ENCODE measurements at places on chromosomes 6 and 20. TPM values are rescaled to one million over a fixed set of nuclear protein-coding genes. Genes with fewer than 3 reads are reported as not detected.

The KCNK16 gene
- total RNA-seq, result not detected

GRCh38 chr6:43845646-43846045, 75.6 kb downstream of the VEGFA start:
- no peak for DNase-seq

DNA sequence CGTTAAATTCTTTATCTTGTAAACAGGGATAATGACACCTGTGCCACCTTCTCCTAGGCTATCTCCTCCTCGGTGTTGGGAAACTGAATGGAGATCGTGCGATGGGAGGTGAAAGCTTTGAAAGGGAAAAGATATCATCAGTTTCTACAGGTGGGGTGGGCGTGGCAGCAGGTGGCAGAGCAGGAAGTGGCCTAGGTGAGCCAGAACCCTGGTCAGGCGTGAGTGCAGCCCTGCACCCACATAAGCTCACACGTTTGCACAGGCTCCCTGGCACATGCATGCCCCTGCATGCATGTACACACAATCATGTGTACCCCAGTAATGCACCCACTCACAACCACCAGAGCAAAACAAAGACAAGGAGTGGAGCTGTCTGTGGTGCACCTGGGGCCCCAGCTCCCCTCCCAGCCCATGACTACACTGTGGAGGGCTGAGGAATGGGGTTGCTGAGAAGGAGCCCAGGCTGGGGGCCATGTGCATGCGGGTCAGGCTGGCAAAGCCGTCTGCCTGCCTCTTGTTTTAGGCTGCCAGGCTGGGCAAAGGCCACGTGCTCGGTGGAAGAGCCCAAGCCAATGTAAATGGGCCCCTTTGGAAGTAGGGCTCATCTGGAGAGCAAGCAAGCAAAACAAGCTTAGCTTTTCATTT, 61.5 kb downstream of the TFAP2C start:
- DNase-seq, result no peak

DNA sequence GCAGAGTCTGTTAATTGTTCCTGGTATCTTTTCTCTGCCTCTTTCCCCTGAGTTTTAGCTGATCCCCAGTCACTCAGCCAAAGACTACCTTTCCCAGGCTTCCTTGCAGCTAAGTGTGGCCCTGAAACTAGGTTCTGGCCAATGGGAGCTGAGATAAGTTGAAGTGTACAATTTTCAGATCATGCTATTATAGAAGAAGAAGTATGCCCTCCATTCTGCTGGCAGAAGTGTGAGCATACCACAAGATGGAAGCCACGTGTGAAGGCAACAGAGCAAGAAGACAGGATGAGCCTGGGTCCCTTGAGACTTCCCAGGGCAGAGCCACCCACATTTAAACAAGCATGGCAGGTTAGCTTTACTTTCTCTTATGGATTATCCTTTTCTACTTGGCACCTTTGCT, 273.2 kb downstream of the HIVEP2 start:
- DNase-seq, result no peak

The RSPO4 gene
- 0.25 TPM for total RNA-seq

DNA sequence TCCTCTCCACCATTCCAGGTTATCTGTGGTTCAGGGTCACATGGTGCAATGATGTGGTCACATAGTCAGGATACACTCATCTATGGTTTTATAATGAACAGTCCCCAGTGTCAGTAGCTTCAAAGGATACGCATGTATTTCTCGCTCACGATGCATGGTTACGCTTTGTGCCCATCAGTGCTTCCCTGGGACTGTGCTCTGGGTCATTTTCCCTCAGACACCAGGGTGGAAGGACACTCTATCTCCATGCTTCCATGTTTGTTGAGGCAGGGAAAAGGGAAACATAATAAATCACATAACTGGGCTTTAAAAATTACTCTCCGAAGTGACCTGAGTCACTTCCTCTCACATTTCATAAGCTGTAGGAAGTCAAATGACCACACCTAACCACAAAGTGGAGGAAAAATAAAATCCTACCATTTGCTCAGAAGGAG, 394.8 kb upstream of the NOX3 start:
- no peak for DNase-seq

- no peak for DNase-seq
Measured at GRCh38 chr6:23154159-23154558, 584.8 kb downstream of the HDGFL1 start.

The GABRR1 gene
- not detected for total RNA-seq

DNA sequence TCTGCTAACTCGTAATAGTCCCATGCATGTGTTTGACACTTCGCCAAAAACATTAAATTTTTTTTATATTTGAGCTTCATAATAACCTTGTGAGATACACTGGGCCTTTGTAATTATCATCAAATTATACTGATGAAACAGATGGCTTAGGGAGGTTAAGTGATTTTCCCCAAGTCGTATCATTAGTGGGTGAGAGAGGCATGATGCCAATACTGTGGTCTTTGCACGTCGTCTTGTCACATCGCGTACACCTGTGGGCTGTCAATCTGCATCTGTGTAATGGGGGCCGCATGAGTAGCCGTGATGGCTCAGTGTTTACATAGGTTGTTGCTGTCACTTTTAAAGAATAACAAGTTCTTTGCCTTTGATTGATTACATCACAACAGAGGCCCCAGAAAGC, 1.7 kb downstream of the PRL start:
- no peak for DNase-seq

- no peak for DNase-seq
Measured at GRCh38 chr20:47230811-47231256, 125.7 kb downstream of the ZMYND8 start.

GRCh38 chr6:40714576-40715564, 127.7 kb upstream of the LRFN2 start:
- DNase-seq, result no peak

GRCh38 chr6:16359563-16359962, 121.2 kb downstream of the GMPR start:
- DNase-seq, result no peak

GRCh38 chr20:61230-61629, 26.2 kb upstream of the DEFB125 start:
- DNase-seq, result no peak

- DNase-seq, result no peak
Measured at GRCh38 chr6:46190889-46191288, 20.1 kb upstream of the ENPP5 start.

The NTSR1 gene
- 0.55 TPM for total RNA-seq
